Stimulated activated CD4-positive, alpha-beta T cell treated with anti-CD3 and anti-CD28 coated beads, Interleukin-4, amount 100 ng/mL, for 4 hours (primary cell): ENCODE measurements at places on chromosomes 12 and 14.

DNA sequence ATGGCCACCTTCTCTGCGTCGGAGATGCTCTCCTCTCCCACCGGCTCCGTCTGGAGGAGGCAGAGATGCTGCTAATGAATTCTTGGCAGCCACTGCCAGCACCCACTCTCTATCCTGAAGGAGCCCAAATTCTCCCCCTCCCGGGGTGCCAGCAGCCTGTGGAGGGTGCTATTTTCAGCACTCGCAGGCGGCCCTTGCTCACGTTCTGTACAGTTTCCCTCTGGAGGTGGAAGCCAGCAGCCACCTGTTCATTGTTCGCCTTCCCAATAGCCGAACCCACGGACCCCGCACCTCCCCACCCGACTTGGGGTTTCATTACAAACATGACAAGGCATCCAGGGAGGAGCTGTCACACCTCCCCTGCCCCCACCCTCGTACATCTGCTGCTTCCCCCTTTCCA, 27.8 kb downstream of the SNRNP35 start:
- DNase-seq: no peak

DNA sequence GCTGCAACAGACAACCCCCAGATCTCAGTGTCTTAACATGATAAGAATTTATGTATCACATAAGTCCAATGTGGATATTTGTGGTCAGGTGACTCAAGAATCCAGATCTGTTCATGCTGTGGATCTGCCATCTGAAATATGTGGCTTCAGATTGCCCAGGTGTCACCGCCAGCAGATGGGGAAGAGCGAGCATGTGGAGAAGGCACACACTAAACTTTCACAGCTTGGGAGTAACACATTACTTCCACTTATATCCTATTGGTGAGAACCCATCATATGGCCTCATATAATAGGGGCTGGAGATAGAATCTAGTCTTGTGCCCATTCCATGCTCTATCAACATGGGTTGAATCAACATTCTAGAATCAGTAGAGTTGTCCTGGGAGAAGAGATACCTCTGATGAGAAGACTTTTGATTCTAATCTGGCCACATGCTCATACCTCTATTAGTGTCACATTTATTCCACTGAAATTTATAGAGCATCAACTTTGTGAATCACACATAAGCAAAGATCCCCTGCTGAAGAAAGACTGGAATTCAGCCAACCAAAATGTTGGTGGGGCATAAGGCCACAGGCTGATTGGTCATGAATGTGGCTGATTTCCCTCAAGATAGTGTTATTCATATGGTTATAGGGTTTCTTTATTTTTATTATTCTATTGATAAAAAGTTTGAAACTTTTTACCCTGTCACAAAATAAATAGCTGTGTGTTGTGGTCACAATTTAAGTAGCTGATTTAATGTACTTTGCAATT, 6.0 kb upstream of the CALCOCO1 start:
- DNase-seq: no peak

DNA sequence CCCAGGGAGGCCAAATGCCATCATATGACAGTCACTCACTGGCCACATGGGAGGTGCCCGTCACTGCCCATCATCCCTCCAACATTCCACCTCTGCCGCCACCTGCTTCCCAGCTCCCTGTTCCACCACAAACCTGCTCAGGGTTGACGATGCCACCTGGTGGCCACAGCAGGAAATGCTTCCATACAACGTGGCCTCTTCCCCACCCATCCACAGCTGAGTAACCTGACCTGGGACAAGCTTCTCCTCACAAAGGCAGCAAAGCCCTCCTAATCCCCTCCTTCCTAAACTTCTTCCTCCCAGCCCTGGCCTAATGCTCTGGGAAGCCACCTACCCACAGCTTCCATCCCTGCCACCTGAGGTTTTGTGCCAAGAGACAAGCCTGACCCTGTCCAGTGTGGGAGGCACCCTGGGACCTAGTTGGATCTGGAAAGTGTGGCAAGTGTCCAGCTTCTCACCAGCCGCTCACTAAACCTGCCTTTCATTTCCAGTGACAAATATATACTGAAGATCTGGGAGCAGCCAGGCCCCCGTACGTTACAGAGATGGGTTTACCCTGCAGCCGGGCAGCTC, 4.3 kb downstream of the DEGS2 start:
- peak; percentile 20 for DNase-seq

DNA sequence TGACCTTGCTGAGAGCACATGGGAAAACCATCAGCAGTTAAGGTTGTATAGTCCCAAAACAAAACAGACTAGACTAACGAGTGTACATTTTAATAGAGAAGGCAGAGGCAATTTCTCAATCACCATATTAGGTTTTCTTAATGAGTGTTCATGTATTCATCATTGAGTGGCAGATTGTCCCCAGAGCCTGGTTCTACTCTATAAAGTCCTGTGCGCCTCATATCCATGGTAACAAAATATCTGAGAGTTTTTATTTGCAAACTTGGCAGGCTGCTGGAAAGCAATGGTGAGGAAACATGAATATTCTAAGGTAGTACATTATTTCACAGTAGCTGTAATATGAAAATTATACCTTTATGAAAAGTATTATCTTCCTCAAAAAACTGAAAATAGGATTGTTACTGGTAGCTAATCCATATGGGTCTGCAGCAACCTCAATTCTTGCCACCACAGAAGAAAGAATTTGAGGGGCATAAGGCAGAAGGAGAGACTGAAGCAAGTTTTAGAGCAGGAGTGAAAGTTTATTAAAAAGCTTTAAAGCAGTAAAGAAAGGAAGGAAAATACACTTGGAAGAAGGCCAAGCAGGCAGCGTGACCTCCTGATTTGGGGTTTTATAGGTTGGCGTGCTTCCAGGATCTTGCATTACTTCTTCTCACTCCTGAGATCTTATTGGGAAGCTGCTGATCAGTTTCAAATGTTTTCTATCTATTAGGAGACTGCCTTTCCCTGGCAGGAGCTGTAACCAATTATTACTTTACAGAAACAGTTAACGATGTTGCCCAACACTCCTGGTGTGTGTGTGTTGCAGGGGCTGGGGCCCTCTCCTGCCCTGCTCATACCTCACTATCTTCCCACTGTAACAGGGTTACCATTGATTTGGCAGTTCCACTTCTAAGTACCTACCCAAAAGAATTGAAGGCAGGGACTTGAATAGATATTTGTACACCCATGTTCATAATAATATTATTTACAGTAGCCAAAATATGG, 154.0 kb upstream of the NUDT4 start:
- DNase-seq: no peak

DNA sequence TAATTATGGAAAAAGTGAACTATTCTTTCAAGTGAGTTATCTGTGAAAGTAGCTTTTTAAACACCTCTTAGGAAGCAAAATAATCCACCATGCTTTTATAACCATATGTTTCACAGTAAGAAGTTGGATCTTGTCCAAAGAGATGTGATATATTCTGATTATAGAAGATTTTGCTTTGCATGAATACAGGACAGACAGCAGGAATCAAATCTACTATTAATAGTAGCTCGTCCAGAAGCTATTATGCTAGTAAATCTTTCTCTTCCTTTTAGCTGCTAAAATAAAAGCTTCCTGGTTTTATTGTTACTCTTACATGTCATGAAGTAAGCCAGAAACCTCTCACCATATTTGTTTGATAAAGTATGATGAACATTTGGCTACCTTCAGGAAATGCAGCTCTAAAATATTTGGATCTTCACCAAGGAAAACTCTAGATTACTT, 257.0 kb downstream of the IPO8 start:
- no peak for DNase-seq

- no peak for DNase-seq
Measured at GRCh38 chr12:14514154-14514842, 53.4 kb downstream of the PLBD1 start.

GRCh38 chr14:103641161-103641560, 12.2 kb downstream of the KLC1 start:
- no peak for DNase-seq

- no peak for DNase-seq
Measured at GRCh38 chr12:131913666-131914065, 15.4 kb upstream of the PUS1 start.

DNA sequence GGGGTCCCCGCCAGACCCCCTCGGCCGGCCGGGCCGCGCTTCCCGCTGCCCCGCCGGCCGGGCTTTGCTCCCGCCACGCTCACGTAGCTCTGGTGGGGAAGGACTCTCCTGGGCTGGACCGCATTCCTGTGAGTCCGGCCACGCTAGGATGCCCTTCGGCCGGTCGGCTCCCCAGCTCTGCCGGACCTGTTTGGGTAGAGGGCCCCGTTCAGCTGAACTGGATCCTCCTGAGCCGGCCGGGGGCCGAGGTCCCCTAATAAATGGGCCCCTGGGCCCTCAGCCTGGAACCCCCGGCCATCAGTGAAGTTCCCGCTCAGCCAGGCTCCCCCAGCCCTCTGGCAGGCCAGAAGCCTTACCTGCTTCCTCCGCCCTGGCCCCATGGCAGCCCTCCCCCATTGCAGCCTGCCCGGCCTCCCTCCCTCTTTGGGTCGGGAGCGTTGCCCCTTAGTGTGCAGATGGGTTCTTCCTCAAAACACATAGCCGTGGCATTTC, 593 bp downstream of the UNC119B start:
- peak; percentile 25 for DNase-seq

DNA sequence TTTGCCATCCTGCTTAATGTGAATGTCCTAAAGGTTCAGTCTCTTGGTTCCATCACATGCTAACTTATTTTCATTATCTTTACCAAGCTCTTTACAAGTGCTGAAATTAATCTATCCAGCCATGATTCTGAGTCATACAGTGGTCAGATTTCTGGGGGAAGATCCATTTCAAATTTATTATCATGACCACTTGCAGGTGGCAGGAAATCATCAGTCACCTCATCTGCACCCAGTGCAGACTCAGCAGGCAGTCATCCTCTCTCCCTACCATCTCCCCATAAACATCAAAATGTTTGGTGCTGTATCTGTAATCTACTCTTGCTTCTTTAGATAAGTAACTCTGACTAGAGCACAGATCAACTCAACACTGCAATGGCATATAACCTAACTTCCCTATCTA, 23.5 kb downstream of the ATG14 start:
- no peak for DNase-seq

GRCh38 chr12:98754095-98754494, 109.0 kb downstream of the APAF1 start:
- no peak for DNase-seq

- no peak for DNase-seq
Measured at GRCh38 chr14:65846196-65846868, 433.8 kb downstream of the FUT8 start.

DNA sequence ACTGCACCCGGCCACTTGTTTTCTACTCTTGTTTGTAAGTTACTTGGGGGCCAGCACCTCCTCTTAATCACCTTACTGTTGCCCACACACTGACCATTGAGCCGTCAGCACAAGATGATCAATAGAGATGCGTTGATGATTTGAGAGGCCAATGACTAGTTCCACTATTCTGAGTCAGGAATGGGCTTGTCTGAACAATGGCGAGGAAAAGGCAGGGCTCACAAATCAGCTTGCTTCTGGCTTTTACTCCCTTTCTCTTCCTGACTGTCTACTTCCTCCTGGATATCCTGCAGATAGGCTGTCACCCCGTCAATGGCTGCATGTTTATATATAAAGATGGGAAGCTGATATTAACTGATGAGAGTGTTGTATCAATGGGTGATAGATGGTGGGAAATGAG, 29.1 kb upstream of the HDAC7 start:
- DNase-seq: no peak

DNA sequence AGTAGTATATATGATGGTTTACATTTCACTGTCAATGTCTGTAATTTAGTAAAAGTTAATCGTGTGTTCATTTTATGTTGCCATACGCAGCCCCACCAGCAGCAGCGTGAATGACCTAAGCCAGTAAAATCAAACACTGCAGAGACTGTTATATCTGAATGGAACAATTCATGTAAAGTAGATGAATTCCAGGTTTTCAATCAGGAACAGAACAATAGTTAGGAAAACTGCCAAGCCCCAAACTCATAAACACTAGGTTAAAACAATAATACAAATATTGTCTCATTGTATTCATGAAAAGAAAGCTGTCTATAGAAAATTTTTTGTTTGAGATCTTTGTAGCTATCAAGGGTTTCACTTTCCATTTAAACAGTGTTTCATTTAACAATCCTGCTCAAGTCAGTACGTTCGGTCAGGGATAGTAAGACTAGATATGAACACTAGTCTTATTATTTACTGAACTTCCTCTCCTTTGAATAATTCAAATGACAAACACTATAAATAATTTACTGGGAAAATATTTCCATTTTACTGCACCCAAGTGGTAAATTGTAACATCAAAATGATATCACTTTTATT, 256.8 kb upstream of the FLRT2 start:
- DNase-seq: no peak

GRCh38 chr14:40983604-40984003, 623.1 kb upstream of the LRFN5 start:
- DNase-seq: no peak

DNA sequence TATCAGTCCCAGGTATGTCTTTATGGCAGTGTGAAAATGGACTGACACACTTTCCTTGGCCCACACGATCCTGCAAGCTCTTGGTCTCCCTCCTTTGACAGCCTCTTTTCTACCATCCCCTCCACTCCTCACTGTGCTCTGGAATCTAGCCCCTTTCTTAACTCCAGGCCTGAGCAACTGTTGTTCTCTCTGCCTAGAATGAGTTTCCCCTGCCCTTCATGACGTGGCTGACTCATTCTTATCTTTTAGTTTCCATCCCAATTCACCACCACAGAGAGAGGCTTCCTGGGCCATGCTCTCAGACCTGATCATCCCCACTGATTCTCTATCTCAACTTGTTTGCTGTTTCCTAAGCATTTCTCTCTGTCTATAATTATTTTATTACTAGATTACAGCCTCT, 157.4 kb upstream of the HMGA2 start:
- no peak for DNase-seq

DNA sequence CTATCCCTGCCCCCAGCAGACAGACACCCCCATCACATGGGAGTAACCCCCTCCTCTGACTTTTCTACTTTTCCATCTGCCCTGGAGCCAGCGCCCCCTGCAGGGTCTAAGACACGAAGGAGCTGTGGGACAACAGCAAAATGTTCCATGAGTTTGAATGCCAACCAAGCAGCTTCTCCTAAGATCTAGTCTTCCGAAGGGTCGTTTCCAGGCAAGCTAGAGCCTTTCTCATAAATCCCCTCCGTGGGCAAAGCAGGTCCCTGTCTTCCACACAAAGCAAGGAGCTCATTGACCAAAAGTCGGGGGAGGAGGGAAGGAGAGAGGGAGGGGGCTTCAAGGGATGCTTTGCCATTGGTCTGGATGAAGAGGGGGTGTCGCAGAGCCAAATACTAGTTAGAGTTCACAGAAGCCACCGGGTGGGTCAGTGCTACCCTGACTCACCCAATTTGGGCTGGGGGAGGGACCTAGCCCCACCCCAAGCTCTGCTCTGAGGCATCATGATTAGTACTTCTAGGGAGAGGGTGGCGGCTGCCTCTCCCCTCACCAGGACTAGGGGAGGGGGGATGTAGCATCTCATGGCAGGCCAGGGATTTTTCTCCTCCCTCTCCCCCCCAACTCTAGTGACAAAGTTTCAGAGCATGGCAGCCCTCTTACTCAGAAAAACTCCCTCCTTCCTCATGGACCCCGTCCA, 1.6 kb downstream of the MSI1 start:
- DNase-seq: no peak

- DNase-seq: no peak
Measured at GRCh38 chr14:64208261-64208660, 85.9 kb downstream of the ESR2 start.
